ENCODE measurements at places on chromosomes 5 and 9.

DNA sequence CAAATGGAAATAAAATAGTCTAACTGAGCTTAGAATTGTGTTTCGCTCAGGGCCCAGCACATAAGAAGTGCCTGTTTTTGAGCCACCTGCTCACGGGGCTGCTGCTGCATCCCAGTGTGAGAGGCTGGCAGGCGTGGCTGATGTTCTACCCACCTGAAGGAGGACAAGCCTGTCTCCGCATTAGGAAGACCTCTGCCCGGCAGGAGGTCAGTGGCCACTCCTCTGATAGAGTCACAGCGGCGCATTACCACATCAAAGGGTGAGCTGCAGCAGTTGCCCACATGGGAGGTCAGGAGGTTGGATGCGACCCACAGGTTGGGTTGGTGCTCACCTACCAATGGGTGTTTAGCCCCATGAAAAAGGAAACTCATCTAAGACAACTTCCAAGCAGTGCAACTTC is 3.7 kb upstream of the SLC6A7 start:
- DNase-seq: no peak

DNA sequence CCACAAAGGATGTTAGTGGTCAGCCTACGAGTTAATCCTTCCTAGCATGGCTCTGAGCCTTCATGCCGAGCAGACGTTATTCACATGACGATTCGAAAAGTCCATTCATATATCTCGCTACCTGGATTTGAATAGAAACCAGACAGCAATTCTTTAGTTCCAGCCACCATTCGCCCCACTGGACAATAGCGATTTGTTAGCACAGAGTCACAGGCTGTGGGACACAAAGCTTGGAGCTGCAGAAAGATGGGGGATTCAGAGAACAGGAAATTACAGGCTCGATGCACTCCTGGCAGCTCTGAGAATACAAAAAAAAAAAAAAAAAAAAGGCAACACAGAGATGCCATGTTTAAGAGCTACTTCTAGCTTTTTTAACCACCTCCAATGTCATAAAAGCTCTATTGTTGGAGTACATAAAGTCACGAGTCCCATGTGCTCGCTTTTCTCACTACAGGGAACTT is 110.7 kb downstream of the NR6A1 start:
- DNase-seq: peak; percentile 10

- peak; percentile 74 for DNase-seq
Measured at GRCh38 chr5:34598177-34598794, 57.8 kb upstream of the RAI14 start.

DNA sequence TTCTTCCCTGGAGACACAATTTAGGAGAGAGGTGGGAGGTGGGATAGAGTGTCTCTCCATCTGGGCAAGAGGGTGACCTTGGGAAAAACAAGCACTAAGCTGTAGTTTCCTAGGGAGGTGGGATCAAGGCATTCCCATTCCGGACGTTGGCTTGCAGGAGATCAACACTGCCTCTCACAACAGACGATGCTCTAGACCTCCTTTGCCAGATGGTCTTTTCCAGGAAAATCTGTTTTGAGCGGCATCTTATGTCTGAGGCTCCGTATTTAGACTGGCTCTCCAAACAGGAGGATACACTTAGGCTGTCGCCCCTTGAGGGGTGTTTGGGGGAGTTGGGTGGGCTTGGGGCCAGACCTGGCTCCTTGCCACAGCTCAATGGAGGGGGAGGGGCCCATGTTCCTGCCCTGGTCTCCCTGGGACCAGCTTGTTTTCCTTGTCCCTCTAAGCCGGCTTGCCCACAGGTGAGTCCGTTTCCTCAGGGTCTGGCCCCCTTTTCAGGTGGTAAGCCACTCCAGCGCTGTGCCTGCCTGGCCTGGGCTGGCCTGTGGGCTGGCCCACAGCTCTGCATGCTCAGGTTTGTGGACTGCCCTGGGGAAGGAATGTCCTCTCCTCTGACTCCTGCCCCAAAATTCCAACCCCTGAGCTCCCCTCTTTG is 2.4 kb downstream of the PSD2 start:
- no peak for DNase-seq

DNA sequence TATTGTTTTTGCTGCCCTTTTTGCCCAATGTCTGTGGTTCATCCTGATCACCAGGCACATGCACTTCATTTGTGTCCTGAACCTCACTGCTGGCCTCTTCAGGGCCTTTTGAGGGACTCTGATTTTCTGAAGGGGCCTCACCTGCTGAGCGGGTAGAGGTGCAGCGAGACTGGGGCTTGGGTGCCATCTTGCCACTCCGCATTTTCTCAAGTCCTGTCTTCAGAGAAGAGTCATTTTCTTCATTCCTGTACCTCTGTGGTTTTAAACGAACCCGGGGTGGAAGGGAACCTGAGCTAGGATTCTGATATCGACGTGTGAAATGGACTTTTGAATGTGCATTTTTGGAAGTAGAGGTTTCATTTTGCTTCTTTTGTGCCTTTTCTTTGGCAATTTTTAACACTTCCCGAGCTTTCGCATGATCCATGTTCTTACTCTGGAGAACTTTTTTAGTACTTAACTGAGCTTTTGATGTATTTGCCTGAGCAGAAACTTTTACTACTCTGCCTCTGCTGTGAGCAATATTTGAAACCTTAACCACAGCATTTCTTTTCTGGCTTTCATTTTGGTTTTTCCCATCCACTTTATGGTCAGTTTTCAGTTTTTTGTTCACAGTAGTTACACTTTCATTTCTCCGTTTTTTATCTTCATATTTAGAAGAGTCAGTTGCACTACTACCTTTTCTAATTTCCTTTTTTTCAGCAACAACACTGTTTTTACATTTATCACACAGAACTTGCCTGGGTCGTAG is 26.1 kb downstream of the PWWP2A start:
- peak; percentile 54 for DNase-seq

- DNase-seq: peak; percentile 24
Measured at GRCh38 chr9:112777914-112778313, 27.4 kb downstream of the SNX30 start.

- peak; percentile 54 for DNase-seq
Measured at GRCh38 chr9:110911659-110912418, 126.4 kb downstream of the LPAR1 start.

DNA sequence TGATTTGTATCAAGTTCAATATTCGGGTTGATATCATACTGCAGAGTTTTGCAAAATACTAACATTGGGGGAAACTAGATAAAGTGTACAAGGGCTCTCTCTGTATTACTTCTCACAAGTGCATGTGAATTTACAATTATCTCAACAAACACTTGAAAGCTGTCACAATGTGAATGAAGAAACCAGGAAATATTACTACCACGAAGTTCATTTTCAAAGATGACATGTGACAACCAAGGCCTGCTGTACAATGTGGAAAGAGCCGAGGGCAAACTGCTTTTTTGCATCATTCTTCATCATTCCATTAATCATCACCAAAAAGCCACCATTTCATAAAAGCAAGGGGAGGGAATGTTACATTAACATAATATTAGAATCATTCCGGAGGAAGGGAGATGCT is 310.0 kb downstream of the GLIS3 start:
- DNase-seq: peak; percentile 70

DNA sequence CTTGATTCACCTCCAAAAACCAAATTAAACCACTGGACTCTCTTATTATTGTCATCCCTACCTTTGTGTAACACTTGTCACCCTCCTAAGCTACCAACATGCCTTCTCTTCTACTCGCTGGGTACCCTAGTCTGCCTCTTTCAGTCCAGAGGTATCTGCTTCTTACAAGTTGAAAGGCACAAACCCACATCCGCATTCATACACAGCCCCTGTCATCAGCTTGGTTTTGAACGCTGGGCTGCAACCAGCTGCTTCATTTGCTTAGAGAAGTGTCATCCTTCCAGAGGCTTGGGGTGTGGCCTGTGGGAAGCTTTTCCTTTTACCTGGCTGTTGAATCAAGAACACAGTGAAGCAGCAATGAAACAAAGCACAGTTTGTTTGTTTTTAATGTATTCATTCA is 138.8 kb upstream of the WWC1 start:
- DNase-seq: no peak

DNA sequence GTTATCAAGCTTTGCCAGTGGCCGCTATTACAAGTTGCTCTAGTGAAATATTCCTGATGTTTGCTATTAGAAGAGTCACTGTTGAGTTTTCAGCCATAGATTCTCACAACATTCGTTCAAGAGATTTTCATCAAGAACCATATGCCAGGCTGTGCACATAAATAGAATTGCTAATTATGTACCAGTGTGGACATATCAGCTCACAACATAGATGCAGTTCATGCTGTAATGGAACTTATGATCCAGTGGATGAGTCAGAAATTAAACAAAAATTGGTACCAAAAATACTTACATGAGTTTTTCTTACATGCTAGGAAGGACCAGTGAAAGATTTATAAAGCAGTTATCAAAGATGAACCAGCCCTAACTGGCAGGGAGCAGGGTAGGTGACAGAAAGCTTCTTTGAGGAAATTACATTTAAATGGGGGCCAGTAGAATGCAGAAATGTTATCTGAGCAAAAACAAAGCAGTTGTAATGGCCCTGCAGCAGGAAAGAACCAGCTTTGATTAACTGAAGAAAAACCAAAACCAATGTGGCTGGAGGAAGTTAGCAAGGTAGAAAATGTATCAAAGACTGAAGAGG is 404.2 kb downstream of the DNAH5 start:
- no peak for DNase-seq

GRCh38 chr5:16492398-16493140 is 27.0 kb upstream of the ZNF622 start:
- no peak for DNase-seq

GRCh38 chr5:177611446-177612214 is 11.7 kb downstream of the B4GALT7 start:
- DNase-seq: no peak

GRCh38 chr5:133284306-133284705 is 232.5 kb downstream of the HSPA4 start:
- DNase-seq: no peak

DNA sequence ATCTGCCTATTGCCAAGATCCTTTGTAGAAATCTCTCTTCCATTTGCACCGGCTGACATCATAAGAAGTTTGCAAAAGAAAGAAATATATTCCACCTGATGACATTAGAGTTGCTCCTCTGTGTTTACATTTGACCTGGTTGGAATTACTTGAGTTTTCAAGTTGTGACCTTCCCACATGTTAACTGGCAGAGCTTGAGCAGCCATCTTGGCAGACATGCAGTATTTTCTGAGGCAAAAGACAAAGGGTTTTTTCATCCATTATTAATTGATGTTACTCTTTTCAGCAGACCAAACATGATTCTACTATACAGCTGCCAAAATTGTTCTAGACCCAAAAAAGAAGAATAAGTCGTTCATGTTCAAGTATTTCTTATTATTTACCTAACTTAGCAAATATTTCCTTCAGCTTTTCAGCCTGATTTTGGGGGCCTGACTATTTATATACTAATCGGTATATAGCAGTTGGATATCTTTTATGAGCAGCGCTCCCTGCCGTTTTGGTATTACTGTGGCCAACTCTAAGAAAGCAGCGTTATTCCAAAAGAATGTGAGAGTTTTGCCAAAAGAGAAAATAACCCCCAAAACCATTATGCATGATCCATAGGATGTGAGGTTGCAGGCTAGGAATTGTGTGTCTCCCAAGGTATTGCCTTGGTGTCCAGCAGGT is 212.9 kb downstream of the PBX3 start:
- DNase-seq: no peak

- DNase-seq: no peak
Measured at GRCh38 chr5:8322484-8322883, 453.5 kb downstream of the MTRR start.

- no peak for DNase-seq
Measured at GRCh38 chr5:7325975-7326913, 69.7 kb upstream of the ADCY2 start.

- no peak for DNase-seq
Measured at GRCh38 chr5:106833517-106833916, 837.2 kb downstream of the EFNA5 start.
